ENCODE measurements at places on chromosomes 13 and 19.

DNA sequence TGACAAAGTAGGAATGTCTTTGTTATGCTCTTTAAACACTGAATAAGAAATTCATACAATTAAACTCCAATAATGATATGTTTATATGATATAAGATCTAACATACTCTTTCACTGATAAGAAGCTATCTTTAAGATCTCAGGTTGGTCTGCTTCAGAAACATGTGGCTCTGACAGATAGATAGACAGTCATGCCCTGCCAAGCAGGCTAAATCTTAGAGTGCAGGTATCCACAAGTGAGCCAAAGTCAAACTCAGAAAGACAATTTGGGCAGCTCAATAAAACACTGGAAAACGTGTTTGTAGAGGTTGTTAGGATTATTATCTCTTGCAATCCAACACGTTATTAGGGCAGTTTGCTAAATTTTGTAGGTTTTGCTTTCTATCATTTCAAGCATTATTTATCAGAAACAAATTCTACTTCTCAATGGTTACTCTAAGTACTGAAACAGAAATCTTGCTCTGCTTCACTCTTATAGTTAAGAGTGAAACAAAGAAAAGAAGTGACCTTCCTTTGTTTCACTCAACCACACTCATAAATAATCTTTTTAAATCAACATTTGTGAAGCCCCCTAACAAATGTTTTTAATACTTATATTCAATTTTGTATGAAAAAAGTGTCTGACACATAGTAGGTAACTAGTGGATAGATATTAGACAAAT, 1255.6 kb downstream of the DIAPH3 start:
- no peak for DNase-seq

DNA sequence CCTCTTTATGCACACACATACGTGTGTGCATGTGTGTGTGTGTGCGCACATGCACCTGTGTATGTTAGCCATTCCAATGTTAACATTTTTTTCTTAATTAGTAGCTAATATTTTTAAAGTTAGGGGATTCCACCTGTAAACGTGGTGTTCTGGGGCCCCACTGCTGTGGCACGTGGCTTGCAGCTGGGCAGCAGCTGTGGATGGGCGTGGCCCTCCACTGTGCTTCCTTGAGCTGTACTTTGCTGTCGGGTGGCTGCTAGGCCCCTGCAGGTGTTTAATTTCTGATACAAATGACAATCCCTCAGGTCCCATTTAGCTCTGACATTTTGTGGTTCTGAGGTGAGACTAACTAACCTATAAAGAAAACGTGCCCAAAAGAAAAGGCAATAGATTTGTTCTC, 58.9 kb upstream of the GJB6 start:
- DNase-seq: no peak

GRCh38 chr19:18239303-18239702, 13.1 kb upstream of the PDE4C start:
- no peak for DNase-seq

DNA sequence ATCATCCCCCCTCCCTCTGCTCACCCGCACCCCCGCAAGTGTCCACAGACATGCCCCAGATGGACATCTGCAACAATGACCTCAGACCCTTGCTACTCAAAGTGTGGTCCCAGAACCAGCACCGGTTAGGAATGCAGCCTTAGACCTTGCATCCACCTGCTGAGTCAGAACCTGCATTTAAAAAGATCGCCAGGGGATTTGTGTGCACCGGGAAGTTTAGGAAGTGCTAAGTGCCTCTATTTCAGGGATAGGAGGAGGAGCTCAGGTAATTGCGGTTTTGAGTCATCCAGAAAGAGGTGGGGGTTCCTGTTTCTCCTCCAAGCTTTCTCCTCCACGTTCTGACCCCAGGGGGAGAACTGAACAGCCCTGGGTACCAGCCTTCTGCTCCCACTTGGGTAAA, 46.2 kb downstream of the CACNA1A start:
- DNase-seq: no peak

DNA sequence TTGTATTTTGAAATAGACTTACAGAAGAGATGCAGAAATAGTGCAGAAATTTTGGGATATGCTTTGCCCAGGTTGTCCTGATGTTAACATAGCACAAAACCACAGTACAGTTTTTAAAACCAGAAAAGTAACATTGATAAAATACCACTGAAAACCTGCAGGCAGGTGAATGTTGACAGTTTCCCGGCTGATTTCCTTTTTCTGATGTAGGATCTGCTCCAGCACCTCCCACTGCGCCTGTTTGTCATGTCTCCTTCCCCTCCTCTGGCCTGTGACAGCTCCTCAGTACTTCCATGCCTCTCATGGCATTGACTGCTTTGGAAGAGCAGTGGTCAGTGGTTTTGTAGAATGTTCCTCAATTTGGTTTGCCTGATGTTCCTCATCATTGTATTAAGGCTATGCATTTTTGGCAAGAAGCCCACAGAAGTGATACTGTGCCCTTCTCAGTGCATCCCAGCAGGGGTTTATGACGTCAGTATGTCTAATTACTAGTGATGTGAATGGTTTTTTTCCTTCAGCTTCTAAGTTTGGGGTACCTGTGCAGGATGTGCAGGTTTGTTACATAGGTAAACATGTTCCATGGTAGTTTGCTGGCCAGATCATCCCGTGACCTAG, 31.0 kb downstream of the TDRD12 start:
- no peak for DNase-seq

- DNase-seq: no peak
These were observed at the start of gene PRMT1 for GRCh38 chr19:49677231-49677900. PRMT1 (plus strand) TSS chr19:49677271; CDS start chr19:49677281, 10 bp downstream.

- DNase-seq: no peak
These were observed 19.4 kb downstream of the ACTN4 start for GRCh38 chr19:38666663-38667511.

DNA sequence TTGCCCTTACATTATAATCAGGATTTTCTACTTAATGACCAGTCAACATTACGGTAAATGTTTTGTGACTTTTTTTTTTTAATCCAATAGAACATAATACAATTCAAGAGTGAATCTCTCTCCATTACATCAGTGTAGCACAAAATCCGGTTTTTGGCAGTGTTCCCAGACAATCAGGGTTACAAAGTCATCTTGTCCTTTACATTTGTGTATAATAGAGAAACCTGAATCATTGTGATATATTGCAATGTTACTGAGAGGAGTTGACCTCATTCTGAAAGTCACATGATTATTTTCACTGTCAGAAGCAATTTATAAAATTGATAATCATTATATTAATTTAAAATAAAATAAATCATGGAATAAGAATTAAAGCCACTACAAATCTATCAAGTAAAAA, 1346.0 kb upstream of the SPRY2 start:
- DNase-seq: no peak

- no peak for DNase-seq
These were observed 1686.7 kb upstream of the MIR17HG start for GRCh38 chr13:89660752-89661151.

GRCh38 chr13:100442095-100442832, 146.3 kb downstream of the GGACT start:
- no peak for DNase-seq

GRCh38 chr19:45597425-45598111, 4.4 kb downstream of the GPR4 start:
- DNase-seq: no peak

GRCh38 chr13:95304453-95304852, 3.2 kb upstream of the ABCC4 start:
- DNase-seq: no peak

DNA sequence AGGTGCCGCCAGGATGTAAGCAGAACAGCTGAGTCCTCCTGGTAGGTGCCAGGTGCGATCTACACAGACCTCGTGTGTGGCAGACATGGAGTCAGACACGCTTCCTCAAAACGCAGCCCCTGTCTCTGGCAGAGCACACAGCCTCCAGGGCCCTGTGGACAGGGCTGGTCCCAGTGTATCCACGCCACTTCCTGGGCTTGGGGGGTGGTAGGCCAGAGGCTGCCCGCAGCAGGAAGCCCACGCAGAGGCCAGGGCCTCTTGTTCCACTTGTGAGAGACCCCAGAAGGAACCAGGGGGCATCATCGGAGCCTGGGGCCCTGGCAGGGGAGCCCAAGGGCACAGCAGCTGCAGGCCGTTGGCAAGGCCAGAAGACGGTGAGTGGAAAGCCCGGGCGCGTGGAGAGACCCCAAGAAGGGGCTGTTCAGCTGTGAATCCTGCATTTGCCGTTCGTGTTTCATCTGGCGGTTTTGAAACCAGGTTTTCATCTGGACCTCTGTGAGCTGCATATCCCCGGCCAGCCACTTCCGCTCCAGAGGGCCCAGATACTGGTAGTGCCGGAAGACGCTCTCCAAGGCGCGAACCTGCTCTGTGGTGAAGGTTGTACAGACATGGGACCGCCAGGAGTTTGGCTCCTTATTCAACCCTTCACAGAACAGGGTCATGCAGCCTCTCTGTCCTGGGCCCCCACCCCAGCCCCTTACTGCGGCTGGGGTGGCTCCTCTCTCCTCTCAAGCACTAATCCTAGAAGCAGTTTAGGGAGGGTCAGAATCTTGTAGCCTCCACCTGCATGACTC, 25.1 kb upstream of the SLITRK1 start:
- no peak for DNase-seq

- DNase-seq: no peak
These were observed 264.5 kb downstream of the TDRD3 start for GRCh38 chr13:60661521-60661920.

DNA sequence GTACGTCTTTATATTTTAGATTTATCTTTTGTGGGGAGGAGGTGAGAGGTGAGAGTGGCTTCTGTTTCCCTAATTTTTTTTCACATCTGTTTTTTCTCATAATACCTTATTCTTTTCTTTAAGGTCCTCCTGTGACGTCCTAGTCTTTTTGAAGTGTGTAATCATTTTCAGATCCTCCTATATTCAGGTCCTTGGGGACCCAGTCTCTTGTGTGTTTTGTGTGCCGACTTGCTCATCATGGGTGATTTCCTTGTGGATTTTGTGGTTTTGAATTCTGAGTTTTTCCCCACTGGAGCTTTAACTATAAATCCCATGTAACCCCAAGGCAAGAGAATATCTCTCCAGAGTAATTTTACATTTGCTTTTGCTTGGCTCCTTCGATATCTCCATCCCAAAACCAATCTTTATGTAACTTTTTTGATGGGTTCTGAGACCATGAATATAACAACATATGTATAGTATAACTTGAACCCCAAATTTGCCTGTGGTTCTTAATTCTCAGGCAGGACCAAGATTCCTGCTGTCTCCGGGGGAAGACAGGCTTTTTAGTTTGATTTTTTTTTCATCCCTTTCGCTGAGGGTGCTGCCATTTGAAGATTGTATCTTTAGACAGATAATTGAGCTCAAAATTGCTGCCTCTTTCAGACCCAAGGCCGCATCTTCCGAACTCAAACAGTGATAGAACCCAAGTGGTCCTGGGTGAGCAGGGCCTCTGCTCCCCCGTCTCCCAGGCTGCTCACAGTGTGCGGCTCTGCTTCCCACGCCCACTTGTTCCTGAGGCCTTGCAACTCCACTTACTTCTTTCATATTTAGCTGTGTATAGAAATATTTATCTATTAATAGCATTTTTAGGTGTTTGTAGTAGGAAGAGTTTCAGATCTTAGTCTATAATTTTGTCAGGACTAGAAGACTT, 59.1 kb upstream of the GPR183 start:
- DNase-seq: no peak

- no peak for DNase-seq
These were observed 48.6 kb downstream of the LHFPL6 start for GRCh38 chr13:39554371-39554770.

DNA sequence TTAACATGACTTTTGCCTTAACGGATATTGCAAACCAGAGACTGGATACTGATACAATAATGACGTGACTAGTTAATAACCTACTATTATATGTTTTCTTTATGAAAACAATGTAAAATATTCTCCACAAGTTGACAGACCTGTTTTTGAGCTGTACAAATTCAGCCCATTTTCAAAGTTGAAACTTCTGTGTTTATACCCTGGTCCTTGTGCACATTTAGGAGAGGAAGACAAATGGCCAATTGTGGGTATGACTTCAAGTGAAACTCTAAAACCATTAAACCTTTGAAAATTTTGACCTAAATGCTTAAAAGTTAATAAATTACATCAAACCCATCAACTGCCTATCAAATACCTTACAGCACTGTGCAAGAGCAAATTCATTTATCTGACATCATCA, 8.9 kb downstream of the SPRY2 start:
- no peak for DNase-seq

DNA sequence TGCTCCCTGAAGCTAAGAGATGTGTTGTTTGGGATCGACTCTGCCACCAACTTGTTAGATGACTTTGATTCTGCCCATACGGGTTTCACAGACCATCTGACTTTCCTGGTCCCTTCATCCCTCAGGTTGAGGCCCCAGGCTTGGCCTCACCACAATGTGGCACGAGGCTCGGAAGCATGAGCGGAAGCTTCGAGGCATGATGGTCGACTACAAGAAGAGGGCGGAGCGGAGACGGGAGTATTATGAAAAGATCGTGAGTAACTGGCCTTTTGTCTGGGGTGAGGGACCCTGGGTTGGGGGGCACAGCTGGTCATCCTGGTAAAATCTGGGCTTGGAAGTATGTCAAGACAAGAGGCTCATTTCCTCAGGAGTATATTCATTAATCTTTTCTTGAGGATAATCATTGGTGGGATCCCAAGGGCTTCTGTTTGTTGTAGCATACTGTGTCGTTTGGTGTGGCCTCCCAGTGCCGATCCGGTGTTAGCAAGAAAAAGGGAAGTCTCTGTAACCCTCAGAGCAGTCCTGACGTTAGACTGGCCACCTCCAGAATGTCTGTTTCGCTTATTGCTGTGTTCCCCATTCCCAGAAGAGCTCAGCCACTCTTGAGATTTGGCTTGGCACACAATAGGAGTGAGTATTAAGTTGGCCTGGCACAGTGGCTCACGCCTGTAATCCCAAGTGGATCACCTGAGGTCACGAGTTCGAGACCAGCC, 1.4 kb downstream of the CLASRP start:
- no peak for DNase-seq

GRCh38 chr19:57071444-57071843, 48.3 kb upstream of the USP29 start:
- no peak for DNase-seq

DNA sequence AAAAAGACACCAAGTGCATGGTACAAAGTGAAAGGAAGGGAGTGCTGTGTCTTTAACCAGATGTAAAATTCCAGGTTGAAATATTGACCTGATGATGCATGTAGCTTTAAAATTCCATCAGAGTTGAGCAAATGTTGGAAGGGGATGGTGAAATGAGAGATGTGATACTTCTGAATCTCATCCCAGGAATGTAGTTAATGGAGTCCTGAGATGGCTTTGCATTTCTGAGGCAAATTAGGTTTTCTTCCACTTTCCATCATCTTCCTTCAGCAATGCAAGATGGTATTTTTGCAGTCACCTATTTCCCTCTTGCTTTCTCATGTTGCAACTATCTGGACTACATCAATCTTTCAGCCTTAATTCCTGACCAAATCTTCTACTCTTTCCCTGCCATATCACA, 194.1 kb upstream of the MIR17HG start:
- DNase-seq: no peak

GRCh38 chr19:56917529-56917928, 77.0 kb upstream of the PEG3 start:
- no peak for DNase-seq

GRCh38 chr19:8209462-8210378, 550 bp downstream of the CERS4 start:
- no peak for DNase-seq

DNA sequence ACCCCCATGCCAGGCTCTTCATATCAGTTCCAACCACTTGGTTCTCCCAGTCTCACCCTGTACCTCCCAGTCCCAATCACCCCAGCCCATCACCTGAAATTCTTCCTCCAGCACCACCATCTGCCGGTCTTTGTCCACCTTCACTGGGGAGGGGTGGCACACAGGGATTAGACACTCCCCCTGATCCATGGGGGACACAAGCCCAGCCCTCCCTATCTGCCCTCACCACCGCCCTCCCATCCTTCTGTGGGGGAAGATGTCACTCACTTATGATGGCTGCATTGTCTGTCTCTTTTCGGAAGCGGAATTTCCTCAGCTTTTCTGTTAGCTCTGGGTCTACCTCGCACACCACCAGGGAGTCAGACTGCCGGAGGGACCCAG, 685 bp downstream of the GMFG start:
- DNase-seq: no peak
